Activated CD8-positive, alpha-beta memory T cell treated with anti-CD3 and anti-CD28 coated beads for 48 hours (primary cell): ENCODE measurements at places on chromosomes 16 and 17.

- no peak for DNase-seq
Measured at GRCh38 chr16:59210955-59211541, 476.9 kb upstream of the GOT2 start.

DNA sequence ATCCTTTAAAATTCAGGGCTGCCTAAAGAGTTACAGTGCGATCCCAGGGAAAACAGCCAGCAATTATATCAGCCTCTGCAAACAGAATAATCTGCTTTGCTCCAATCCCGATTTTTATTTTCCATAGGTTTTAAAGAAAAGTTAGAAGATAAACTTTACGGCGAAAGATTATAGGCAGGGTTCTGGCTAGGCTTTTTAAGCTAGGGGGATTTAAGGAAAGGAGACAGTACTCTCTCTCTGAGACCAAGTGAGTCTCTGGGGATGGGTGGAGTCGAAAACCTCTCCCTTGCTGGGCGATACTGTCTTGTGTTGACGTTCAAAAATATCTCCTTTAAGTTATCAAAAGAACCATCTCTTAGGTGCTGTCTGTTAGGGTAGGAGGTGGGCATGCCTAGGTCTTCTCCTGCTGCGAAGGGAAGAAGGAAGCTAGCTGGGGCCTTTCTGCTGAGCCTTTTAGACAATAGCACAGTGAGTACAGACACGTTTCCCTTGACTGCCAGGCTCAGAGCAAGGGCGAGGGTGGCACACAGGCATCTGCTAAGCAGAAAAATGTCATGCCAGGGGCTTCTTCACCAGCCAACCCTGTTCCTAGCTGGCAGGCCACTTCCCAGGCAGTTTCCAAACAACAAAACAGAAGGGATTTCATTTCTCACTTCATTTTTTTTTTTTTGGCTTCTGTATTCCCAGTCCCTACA lies 167.9 kb upstream of the MAF start:
- DNase-seq, result no peak

GRCh38 chr16:11836650-11837244 lies 14.6 kb downstream of the RSL1D1 start:
- DNase-seq, result no peak

GRCh38 chr16:89657442-89658220 lies at the start of the genes CHMP1A and SPATA33:
Gene CHMP1A, minus strand, starts transcription at chr16:89657708. Its CDS starts 120 bp downstream, at chr16:89657588.
Gene SPATA33, plus strand, starts transcription at chr16:89657836. Its CDS starts 76 bp downstream, at chr16:89657912.
- peak; percentile 93 for DNase-seq

DNA sequence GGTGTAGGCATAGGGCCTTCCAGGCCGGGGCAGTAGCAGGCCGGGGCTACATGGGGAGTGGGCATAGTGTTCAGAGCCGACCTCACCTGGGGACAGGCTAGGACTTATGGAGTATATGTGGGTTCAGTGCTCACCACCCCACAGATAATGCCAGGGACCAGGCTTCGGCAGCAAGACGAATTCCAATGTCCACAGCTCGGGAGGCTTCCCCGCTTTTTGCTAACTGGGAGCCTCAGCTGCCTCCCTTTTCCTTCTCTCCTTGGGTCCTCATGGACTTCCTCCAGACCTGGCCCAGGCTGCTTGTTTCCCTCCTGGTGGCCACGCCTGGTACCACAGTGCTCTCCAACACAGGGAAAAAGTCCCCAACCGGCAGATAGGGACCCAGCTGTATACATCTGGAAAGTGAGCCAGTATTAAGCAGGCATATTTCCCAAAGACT lies 20.1 kb upstream of the SLC46A1 start:
- DNase-seq, result no peak

- no peak for DNase-seq
Measured at GRCh38 chr17:4768298-4768697, 3.4 kb upstream of the TM4SF5 start.

DNA sequence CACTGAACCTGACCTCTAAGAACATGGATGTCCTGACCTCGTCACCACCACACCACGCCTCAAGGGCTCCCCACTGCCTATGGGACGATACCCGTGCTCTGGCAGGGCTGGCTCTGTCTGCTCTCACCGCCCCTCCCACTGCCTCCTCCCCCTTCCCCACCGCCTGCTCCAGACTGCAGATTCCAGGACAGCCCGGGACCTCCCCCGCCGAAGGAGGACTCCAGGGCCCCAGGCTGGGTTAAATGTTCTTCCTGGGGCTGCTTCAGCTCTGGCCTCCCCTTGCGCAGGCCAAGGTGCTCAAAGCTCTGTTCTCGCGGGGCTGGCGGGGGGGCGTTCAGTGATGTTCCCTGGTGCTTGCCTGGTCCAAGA lies 3.1 kb downstream of the NPW start:
- no peak for DNase-seq

GRCh38 chr16:4218202-4218601 lies 23.7 kb downstream of the SRL start:
- no peak for DNase-seq

- DNase-seq, result no peak
Measured at GRCh38 chr16:20364051-20364450, 11.5 kb upstream of the UMOD start.

DNA sequence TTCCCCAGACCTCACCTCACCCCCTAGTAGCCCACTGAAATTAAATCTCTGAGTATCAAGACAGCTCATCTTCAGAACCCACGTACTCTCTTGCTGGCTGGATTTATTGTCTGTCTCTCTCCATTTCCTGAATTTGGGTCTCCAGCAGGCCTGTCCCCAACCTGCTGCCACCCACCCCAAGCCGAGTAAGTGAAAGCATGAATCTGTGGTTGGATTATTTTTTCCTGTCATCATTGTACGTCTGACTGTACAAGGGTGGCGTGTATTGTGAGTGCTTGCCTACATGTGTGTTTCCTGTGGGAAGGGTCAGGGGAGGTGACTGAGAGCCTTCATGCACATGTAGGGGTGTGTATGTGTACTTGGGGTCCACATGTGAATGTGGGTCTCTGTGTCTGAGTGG lies 5.4 kb downstream of the TNP2 start:
- DNase-seq, result no peak

DNA sequence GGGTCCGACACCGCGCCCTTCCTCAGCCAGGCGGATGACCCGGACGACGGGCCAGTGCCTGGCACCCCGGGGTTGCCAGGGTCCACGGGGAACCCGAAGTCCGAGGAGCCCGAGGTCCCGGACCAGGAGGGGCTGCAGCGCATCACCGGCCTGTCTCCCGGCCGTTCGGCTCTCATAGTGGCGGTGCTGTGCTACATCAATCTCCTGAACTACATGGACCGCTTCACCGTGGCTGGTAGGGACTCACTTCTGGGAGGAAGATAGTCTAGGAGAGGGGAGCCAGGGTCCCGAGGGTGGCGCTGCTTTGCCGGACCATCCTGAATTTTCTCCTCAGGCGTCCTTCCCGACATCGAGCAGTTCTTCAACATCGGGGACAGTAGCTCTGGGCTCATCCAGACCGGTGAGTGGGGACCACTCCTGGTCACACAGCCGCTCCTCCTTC lies 601 bp downstream of the SPNS1 start:
- DNase-seq, result no peak

DNA sequence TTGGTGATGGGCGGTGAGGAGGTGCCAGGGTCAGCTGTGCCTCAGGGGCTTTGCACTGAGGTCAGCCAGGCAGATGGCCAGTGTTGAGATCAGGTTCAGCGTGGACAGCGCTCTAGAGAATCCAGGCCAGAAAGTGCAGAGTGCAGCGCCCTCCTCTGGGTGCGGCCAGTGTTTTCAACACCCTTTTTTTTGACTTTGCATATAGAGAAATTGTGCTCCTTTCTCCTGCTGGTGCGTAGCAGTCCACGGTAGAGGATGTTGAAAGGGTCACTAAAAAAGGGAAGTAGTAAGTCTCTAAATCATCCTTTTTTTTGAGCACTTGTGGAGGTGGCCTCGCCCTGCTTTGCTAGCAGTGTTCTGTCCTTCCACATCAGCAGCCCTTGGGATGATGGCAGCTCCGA lies 53.9 kb downstream of the BANP start:
- DNase-seq, result no peak

DNA sequence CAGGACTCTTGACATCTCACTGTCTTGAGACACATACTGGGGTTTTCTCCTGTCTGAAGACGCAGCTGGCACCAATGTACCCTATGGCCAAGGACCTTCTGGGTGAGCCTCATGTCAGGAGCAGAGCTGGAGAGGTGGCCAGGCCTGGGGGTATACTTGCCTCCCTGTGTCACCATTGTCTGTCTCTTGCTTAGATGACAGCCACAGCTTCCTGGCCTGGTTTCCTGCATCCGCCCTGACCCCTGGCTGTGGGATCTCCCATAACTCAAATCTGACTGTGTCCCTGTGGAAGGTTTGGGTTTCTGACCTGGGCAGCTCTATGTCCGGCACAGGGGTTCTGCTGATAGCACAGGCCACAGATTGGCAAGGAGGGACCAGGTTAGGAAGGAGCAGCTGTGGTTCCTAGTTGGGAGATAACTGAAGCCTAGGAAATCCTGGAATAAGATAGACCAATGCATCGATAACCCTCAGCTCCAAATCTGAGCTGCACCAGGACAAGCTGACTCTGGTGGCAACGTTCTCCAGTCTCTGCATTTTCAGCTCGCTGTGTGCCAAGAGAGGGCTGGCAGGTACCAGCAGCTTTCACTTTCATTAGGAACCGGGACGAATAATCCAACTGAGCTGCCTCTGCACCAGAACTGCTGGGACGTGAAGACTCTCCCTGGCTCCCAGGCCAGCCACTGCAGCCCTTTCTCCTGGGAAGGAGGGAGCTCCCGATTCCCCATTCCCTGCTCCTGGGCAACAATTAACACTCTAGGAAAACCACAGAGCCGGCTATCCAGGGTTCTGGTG lies 5.0 kb downstream of the DEXI start:
- no peak for DNase-seq

GRCh38 chr17:38667099-38667786 lies 7.5 kb downstream of the EPOP start:
- no peak for DNase-seq

GRCh38 chr16:73483934-73484711 lies 436.2 kb upstream of the ZFHX3 start:
- DNase-seq, result no peak

GRCh38 chr16:85838381-85838780 lies 38.9 kb downstream of the COX4I1 start:
- DNase-seq, result no peak
